ENCODE measurements at places on chromosomes 3 and 15. TPM values are rescaled to one million over a fixed set of nuclear protein-coding genes. Genes with fewer than 3 reads are reported as not detected.
A peak's percentile ranks its signal among the peaks of the same experiment; 100 is the strongest.

DNA sequence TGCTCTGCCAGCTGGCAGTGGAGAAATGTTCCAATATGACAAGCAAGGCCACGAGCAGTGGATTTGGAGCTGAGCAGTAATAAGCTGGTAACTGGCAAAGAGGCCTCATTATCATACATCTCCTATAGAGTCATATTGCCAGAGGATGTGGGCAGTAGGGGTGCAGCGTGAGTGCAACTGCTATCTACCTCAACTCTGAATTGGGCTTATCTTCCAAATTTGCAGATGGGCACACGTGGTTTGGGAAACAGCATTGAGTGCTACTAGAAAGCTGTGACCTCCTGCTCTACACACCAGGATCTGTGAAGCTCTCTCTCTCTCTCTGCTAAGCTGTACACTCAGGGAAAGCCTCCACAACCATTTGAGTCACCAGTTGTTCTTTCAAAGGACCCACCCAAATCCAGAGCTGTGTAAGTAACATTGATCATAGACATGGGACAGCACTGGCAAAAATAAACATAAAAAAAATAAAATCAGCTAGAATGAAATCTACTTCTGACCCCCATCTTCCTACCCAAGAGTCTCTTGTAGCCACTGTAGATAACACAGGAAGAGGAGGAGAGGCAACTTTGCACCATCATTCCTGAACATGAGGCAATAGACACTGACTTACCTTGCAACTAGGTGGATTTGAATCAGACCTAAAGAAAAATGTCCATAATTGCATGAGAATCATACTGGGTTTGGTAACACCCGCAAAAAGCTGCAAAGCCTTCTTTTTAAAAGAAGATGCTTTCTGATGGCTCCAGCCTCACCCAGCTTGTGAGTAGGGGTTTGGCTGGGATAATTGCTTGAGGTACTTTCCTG lies 82.9 kb upstream of the THBS1 start:
- no peak for DNase-seq

- DNase-seq: no peak
Observed at GRCh38 chr3:120496278-120497002, 45.6 kb upstream of the FSTL1 start.

- DNase-seq: peak; percentile 56
Observed at GRCh38 chr15:83284559-83285283, at the start of gene BNC1. BNC1 (minus strand) TSS chr15:83284664; CDS start chr15:83284628, 36 bp downstream.

RAD51 gene
- total RNA-seq: 1.4 TPM

CCDC39 gene
- total RNA-seq: not detected

ZDHHC23 gene
- total RNA-seq: 1.2 TPM

SCG5 gene
- 0.37 TPM for total RNA-seq

ECE2 gene
- total RNA-seq: 6.6 TPM
